ENCODE measurements at places on chromosomes 12 and 14.
A peak's percentile ranks its signal among the peaks of the same experiment; 100 is the strongest.

DNA sequence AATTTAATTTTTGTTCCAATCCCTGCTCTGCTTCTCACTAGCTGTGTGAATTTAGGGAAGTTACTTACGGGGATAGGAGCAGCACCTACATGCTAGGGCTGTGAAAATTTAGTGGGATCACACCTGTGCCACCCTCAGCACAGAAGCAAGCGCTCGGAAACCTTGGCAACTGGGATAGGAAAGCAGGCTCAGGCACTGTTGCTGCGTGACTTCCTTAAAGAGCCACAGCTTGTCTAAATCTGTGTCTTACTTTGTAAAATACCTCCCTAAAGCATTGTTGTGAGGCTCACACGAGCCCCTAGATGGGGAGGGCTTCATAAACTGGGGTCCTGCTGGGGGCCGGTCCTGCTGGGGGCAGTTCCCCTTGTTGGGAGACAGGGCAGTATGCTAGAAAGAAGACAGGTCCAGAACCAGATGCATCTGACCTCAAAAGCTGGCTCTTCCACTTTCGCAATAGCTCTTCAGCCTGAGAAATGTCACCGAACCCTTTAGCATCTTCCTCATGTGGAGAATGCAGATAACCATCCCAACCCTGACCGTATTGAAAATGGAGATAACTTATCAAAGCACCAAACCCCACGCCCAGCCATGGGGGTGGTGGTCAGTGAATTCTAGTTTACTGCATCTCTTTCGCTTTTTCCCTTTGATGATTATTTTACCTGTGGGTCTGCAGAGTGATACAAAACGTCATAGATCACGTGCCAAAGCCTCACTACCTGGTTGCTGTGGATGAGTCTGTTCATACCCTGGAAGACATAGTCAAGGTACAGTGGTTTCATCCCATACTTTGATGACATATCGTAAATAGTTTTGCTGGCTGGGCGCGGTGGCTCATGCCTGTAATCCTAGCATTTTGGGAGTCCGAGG, 54.1 kb downstream of the AK7 start:
- DNase-seq = no peak

DNA sequence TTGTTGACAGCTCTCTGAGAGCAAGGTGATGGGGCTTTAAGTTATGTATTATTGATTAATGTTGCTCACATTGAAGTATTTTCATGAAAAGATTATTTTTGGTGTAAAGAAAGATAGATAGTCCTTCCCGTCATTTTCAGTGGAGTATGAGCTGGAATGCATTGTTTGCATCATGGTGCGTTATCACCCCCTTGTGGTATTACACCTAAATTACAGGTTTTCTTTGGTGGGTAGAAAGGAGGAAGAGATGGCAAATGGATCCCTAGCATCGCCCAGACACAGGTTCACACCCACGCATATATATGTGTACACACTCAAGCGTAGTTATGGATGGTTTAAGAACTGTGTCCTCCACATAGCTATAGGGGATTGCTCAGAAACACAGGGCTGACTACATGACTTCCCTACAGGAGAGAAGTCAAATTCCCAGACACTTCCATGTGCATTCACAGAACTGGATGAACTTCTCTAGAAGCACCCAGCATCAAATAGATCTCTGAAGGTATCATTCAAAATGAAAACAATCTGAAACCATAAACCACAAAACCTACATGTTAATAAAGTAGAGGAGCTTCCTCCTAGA, 14.4 kb upstream of the SERPINA10 start:
- no peak for DNase-seq

DNA sequence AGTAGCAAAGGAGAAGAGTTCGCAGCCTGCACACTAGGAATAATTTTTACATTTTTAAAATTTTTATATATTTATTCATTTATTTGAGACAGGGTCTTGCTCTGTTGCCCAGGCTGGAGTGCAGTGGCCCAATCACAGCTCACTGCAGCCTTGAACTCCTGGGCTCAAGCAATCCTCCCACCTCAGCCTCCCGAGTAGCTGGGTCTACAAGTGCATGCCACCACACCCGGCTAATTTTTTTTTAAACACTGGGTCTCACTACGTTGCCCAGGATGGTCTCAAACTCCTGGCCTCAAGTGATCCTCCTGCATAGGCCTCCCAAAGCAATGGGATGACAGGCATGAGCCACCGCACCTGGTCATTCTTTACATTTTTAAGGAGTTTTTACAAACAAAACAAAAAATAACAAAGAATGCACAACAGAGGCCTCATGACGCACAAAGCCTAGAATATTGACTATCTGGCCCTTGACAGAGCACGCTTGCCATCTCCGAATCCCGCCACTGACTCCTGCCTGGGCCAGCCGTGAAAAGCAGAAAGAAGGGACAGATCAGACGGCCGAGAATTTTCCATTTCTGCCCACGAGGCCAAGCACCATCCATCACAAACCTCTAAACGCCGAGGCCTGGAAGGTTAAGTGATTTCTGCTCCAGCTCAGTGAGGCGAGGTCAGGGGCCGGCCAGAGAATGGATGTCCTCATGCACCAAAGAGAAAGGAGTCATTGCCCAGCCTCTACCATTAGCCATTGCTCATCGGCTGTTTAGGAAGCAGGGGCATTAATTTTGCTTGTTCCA, 120.0 kb downstream of the SCARB1 start:
- DNase-seq = no peak

GRCh38 chr12:6639151-6639801, 3.5 kb upstream of the LPAR5 start:
- DNase-seq = no peak

GRCh38 chr12:107122452-107122958, 29.2 kb upstream of the CRY1 start:
- DNase-seq = no peak

GRCh38 chr12:82673698-82674097, 13.0 kb upstream of the TMTC2 start:
- no peak for DNase-seq

GRCh38 chr14:65472189-65472588, 59.7 kb downstream of the FUT8 start:
- no peak for DNase-seq

- DNase-seq = no peak
These were observed 334.1 kb upstream of the MIS18BP1 start for GRCh38 chr14:45587142-45587541.

DNA sequence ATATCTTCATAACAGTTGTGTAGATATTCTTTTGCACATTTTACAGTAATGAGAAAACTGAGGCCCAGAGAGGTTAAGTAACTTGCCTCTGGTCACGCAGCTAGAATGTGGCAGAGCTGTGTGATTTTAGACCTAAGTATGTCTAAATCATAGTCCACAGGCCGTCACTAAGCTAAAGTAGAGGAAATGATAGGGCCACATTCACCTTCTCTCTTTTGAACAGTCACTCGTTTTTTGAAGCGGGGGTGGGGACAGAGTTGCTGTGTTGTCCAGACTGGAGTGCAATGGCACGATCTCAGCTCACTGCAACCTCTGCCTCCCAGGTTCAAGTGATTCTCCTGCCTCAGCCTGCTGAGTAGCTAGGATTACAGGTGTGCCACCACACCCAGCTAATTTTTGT, 68.5 kb downstream of the RASSF3 start:
- DNase-seq = no peak

GRCh38 chr12:27277846-27278260, 33.8 kb downstream of the STK38L start:
- no peak for DNase-seq

GRCh38 chr12:131230340-131231031, 276.8 kb downstream of the ADGRD1 start:
- DNase-seq = no peak

GRCh38 chr12:118061011-118061872, at the start of gene WSB2:
TSS of gene WSB2 (minus strand) at chr12:118061179. CDS start at chr12:118061048, 131 bp downstream.
- DNase-seq = peak; percentile 78

- DNase-seq = no peak
These were observed 5.3 kb upstream of the GLTP start for GRCh38 chr12:109885616-109886015.

DNA sequence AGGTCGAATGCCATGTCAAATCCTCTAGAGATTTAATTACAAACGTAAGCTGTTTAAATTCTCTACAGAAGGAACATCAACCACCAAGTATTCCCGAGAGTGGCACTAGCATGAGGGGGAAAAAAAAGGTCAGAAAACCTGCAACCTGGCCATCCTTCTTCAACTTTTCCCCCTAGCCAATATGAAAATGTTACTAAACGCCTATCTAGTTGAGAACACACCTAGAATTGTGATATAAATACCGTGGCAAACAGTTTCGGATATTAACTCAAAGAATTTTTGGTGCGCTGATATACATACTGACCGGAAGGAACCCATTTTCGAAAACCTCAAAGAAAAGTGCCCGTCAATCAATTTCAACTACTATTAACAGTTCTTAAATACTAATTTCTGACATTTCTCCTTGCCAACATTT, 1.8 kb downstream of the HNRNPC start:
- DNase-seq = no peak

DNA sequence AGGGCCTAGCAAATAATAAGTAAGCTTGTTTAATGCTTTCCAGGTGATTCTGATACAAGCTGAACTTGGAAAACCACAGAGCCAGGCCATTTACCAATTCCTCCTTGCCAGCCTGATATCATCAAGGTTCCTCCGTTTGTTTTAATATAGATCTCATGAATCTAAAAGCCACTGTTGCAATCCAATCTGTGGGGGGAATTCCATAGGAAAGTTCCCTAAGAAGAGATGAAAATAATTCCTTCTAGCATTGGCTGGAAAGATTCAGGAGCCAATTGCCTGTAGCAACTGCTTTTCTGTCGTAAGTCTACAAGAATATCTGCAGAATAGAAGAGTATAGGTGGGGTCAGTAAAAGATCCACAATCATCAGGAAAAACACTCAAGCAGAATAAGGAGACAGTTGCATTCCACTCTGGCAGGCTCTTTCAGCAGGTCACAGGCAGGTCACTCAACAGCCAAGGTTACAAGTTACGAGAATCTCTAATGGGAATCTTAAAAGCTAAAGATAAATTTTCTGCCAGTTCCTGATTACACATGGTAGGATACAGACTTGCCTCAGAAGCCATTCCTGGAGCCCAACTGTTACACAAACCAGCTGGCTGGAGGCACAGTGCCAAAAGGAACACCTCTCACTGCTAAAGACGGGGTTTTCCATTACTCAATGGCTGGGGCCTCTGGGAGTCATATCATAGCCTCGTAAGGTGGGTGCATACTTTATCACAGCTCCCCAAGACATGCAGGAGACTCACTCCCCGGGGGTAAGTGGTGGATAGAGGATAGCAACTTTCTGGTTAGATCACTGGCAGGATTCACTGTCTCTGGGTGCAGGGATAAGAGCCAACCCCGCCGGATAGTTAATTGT, 43.6 kb downstream of the FGD6 start:
- DNase-seq = no peak

GRCh38 chr12:110874781-110875180, 28.0 kb downstream of the CCDC63 start:
- no peak for DNase-seq

DNA sequence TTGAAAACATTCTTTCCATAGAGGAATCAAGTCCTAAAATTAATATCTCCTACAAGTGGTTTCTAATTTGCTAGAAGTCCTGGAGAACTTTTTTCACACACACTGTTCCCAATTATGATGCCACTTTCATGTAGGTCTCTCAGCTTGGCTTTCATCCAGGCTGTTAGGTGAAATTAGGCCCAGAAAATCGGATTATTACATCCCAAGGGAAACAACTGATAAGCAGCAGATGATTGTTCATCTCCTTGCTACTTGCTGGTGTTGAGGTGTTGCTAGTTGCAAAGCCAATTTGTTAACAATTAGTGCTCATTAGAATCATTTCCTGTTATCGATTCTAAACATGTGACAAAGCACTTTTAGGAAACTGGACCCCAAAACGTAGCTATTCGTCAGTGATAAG, 248.0 kb downstream of the PDZRN4 start:
- DNase-seq = no peak

GRCh38 chr12:82408844-82409243, 50.5 kb downstream of the METTL25 start:
- DNase-seq = no peak

- DNase-seq = no peak
These were observed 171.9 kb downstream of the EMP1 start for GRCh38 chr12:13368431-13368830.

DNA sequence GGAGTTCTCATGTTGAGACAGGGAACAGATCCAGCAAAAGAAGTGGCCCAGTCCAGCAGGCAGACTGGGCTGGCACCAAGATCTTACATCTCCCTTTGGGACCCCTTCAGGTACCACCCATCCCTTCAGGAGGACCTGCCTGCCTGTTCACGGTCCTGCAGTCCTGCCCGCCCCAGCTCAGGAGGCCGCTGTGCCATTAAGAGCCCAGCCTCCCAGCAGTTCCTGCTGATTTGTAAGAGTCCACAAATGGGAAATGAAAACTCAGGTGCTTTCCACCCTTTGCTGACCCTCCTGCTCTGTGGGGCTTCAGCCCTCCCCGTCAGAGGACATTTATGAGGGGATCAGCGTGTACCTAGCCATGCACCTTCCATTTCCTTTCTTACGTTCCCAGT, 39.5 kb downstream of the C14orf132 start:
- DNase-seq = no peak

DNA sequence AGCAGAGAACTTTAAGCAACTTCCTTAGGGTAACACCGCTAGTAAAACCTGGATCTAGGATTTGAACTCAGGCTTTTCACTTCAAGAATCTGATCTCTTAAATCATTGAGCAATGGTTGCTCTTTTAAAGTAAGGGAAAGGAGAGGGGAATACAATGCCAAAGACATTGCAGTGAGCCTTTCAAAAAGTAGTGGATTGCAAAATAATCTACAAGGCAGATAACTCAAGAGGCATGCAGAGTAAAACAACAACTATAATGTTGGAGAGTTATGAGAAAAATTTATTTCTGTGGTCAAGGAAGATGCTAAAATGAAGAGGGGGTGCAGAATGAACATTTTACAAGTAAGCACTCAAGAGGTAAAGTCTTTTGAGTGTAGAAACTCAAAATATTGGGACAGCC, 432.6 kb downstream of the C12orf50 start:
- DNase-seq = no peak

Data from activated CD8-positive, alpha-beta memory T cell treated with anti-CD3 and anti-CD28 coated beads for 24 hours (primary cell).